Stimulated activated CD4-positive, alpha-beta T cell treated with anti-CD3 and anti-CD28 coated beads, Interleukin-2, amount 100 ng/mL, for 4 hours (primary cell): ENCODE measurements at places on chromosomes 1 and 21.

DNA sequence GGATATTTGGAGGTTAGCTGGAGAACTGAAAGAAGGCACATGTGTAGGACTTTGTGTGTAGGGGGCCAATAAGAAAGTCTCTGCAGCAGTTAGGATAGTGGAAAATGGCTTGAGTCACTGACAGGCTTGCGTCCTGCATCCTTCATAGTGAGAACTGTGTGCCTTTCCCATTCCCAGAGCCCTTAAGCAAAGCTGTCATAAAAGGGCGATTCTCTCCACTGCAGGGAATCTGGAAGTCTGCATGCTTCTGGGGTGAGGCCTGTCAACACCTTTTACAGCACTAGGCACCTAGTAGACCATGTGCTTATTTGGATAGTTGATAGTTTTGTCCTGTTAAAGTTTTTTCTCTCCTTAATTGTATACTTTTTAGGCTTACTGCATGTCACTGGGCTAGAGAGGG is 39.4 kb upstream of the MACF1 start:
- DNase-seq: no peak

GRCh38 chr21:43600642-43601402 is 58.5 kb downstream of the HSF2BP start:
- DNase-seq: no peak

GRCh38 chr1:183845681-183846080 is 40.8 kb downstream of the RGL1 start:
- DNase-seq: no peak

DNA sequence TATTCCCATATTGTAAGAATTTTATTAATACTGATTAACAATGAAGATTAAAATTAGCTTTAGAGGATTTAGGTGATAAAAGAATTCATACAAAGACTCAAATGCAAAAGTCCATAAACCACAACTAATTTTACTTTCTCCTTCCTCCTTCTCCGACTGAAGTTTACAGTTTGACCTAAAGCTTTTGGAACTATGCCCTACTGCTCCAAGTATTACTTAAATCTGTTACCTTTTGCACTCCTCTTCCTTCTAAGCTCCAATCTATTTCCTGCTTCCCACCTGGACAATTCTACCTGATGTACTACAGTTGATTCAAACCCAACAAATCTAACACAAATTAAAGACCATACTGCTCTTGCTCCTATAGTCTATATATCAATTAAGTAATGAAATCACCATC is 36.3 kb downstream of the ANKRD13C start:
- no peak for DNase-seq

DNA sequence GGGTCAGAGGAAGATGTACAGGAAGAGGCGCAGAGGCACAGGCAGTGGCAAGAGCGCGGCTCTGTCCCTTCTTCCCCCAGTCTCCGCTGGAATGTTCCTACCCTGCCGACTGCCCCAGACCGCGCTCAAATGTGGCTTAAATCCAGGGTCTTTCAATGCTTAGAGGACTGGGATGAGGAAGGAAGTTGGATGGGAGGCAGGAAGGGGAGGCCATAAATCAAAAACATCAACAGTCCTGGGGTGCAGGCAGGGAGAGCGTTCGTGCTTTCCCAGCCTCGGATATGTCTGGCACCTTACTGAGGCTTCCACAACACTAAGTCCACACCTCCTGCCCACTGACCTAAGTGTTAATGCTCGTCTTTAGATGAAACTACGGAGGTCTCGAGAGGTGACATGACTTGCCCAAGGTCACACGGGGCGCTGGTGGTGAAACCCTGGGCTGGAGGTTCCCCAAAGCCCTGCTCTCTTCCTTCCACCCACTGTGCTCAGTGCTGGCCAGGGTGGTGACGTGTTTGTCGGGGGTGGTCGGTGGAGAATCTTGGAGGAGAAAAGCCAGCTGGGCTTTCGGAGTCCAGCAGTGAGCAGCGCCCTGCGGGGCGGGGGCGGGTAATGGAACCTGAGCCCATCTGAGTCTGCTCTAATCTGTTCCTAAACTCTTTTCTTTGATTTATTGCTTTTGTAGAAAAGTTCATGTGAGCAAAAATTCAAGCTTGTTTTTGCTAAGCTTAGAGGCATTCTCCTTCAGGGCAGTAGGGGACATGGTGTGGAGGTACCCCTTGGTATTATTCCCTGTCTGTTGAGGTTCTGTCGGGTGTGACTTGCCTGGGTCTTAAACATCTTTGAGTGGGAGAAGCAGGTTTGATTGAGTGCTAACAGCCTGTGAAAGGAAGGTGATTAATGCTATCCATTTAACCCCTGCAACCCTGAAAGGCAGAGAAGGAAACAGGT is 708 bp downstream of the CDA start:
- DNase-seq: no peak

- DNase-seq: no peak
These were observed 373.5 kb upstream of the ADGRL4 start for GRCh38 chr1:79380078-79380477.

DNA sequence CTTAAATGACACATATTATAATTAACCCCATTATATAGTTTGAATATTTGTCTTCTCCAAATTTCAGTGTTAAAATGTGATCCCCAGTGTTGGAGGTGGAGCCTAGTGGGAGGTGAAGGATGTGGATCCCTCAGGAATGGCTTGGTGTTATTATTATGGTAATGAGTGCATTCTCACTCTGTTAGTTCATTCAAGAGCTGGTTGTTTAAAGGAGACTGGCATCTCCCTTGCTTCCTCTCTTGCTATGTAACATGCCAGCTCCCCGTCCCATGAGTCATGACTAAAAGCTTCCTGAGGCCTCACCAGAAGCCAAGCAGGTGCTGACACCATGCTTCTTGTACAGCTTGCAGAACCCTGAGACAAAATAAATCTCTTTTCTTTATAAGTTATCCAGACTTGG is 1612.7 kb downstream of the AMY1C start:
- DNase-seq: no peak

DNA sequence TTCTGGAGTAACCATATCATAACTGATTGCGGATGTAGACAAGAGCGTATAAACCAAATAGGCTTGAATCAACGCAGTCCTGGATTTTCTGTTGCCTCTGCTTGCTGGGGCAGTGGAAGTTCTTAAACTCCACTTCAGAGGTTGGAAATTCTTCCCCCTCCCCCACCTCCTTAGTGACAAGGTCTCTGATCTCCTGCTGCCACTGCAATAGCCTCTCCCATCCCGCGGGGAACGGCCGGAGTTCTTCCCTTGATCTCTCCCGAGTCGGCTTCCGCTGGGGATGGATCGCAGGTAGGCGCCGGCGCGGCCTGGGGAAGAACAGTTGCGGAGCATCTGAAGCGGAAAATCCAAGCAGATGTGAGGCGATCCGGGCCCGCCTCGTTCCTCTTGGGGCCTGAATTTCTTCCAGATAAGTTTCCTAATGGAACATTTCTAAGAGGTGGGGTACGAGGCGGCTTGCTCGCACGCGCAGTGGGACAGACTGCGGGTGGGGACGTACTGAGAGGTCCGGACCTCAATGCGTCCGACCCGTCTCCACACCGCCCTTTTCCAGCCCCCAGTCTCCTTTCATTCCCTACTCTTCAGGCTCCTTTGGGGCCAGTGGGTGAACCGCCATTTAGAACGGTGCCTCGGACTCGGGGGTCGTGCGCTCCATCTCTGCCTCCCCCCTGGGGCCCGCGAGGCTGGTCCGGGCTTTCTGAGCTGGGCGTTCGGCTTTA is 3.1 kb upstream of the SIM2 start:
- no peak for DNase-seq
